Stimulated activated CD4-positive, alpha-beta T cell treated with anti-CD3 and anti-CD28 coated beads, Interleukin-12 subunit alpha, Interleukin-12 subunit beta, amount 100 ng/mL, for 48 hours (primary cell): ENCODE measurements at places on chromosomes 5 and 9.

DNA sequence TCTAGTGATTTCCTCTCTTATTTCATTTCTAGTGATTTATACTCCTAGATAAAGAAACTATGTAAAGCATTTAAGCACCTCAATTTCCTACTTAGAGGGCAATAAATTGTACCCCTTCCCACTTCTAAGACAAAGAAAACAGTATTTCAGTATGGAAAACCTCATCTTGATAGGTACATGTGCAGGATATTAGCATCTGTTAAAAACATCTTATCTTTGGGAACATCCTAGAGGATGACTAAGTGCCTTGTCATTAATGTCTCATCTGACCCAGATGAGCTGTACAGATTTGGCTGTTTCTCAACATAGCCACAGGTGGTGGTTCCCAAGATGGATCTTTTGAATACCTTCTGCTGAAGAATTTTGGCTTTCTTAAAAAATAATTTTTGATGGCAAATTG is 5.7 kb downstream of the MEGF10 start:
- no peak for DNase-seq

GRCh38 chr9:75448281-75448680 is 360.0 kb downstream of the OSTF1 start:
- DNase-seq = no peak

DNA sequence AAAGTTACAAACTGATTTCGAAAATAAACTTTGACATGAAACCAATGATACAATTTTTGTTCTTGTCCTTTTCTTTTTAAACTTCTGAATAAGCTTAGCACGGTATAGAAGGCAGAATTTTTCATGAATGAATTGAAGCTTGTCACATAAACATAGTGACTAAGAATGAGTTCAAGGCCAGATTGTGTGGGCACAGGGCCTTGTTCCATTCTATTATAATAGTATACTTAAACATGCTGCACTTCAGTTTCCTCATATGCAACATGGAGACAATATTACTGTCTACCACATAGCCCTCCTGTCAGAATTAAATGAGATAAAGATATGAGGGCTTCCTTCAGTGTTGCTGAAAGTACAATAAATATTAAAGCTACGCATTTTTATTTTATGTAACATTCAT is 204.2 kb upstream of the HAPLN1 start:
- no peak for DNase-seq

DNA sequence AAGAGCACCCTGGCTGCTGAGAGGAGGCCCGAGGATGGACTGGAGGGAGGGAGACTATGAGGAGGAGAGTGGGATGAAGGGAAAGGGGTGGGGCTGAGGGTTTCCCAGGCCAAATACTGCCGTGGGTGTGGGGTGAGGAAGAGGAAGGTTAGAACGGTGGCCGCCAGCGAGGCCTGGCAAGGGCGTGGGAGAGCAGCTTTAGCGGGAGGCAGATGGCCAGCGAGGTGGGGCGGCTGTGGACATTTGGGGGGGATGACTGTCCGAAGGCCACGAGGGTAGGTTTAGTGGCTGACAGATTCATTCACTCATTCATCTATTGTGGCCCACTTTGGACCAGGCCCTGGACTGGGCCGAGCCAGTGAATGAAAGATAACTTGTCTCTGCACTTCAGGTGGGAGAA is 47.8 kb upstream of the NEURL1B start:
- no peak for DNase-seq

GRCh38 chr5:81908771-81909170 is 63.1 kb upstream of the ATG10 start:
- no peak for DNase-seq

- no peak for DNase-seq
Measured at GRCh38 chr9:7058473-7058872, 300.7 kb downstream of the KDM4C start.

GRCh38 chr5:111231119-111231518 is 6.9 kb downstream of the CAMK4 start:
- DNase-seq = no peak
